ENCODE measurements at places on chromosomes 2 and 18. TPM values are rescaled to one million over a fixed set of nuclear protein-coding genes. Genes with fewer than 3 reads are reported as not detected.

The RESP18 gene
- total RNA-seq = not detected

The CEP76 gene
- 5.5 TPM for total RNA-seq

The NCOA1 gene
- 69.0 TPM for total RNA-seq

The MYOM1 gene
- total RNA-seq = 0.83 TPM

The ADD2 gene
- 0.68 TPM for total RNA-seq
